H9 (cell line): ENCODE measurements at places on chromosomes 1 and 21.

GRCh38 chr1:212689196-212689725 lies 10.4 kb downstream of the BATF3 start:
- DNase-seq, result no peak

DNA sequence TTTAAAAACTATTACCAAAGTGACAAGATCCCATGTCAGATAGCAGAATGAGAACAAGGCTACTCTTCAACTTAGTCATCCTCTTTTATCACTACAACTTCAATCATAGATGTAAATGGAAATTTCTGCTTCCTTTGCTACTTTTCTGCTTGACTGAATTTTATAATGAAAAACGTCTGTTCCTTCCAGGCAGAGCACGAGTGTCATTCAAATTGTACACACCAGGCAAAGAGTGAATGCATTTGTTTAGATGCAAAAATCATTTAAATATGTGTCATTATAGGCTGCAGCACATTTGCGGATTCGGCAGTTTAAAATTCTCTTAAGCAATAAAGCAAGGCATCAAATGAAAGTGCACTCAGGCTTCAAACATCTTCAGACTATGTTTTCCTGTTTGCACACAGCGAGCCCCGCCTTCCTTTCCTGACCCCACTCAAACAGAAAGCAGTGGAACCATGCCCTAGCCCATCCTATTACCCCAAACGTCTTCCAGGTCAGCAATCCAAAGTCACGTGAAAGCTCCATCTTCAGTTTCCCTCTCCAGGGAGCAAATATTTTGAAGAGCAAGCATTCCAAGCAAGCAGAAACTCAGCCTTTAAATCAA lies 99.6 kb downstream of the APP start:
- no peak for DNase-seq

GRCh38 chr1:186937016-186937670 lies 108.4 kb downstream of the PLA2G4A start:
- no peak for DNase-seq

DNA sequence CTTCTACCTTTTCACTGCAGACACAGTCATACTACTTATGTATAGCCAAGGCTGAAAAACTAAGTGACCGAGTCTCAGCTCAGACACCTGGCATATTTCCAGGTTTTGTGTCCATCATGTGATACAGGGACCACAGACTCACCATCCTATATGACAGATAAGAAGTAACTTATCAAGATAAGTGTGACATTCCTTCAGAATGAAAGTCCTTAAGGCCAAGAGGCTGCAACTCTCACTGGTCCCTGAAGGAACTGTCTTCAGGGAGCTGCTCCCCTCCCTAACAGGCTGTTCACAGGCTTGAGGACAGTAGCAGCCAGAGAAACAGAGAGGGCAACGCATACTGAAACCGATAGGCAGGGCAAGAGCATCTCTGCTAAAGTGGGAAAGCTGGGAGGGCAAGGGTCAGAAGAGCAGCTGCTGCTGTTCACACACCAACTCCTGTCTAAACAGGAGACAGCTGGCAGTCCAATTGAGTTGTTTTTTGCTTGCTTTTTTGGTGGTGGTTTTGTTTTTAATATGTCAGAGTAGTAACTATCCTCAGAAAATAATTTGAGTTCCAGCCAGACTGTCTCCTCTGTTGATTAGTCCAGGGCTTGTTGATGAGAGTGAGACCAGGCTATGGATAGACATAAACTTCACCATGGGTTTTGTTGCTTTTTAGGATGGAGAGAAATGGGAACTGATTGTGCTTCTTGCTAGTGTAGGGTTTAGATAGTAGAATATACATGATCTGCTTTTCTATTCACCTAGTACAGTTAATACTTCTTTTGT lies 67.7 kb downstream of the MACF1 start:
- DNase-seq, result no peak

DNA sequence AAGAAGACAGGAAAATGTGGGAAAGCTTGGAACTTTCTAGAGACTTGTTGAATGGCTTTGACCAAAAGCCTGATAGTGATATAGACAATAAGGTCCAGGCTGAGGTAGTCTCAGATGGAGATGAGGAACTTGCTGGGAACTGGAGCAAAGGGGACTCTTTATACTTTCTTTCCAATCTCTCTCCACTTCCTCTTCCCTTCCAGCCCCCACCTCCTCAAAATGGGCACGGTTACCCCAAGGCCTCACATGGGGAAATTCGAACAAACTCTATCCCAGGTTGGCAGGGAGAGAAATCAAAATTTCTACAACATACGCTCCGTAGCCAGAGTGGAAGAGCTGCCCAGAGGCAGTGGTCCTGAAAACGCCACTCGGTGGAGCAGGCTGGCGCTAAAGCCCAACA lies 15.2 kb downstream of the PPT1 start:
- DNase-seq, result no peak

DNA sequence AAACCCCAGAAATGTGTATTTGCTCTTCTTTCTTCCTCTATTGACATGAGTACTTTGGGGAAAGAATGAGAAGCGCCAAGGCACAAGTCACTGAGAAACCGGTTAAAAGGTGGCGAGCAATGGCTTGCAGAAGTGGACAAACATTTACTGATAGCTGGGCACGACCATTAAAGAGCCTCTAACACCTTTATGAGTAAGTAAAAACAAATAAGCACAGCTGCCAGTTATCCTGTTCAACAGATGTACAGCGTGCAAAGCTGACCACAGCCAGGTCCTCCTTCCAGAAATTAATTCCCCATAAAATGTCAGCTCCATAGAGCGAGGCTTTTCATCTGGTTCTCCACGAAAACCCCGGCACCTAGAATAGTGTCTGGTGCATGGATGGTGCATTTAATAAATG lies 72.7 kb downstream of the CAPZB start:
- DNase-seq, result no peak
